Posterior vena cava (tissue), 2 donors: ENCODE measurements at places on chromosomes 7 and 10. TPM values are rescaled to one million over a fixed set of nuclear protein-coding genes. Genes with fewer than 3 reads are reported as not detected.

The OR9A2 gene
- total RNA-seq = not detected

The PCLO gene
- total RNA-seq = 0.62 TPM

The AGR3 gene
- total RNA-seq = not detected

The ASB4 gene
- total RNA-seq = not detected

The VPS26A gene
- total RNA-seq = 44.2 TPM
